CD14-positive monocyte (primary cell): ENCODE measurements at places on chromosomes 2 and 18.

- DNase-seq, result no peak
Measured at GRCh38 chr18:71115261-71115660, 826.4 kb downstream of the SOCS6 start.

GRCh38 chr2:11722292-11723060 is 24.0 kb upstream of the LPIN1 start:
- DNase-seq, result no peak

GRCh38 chr2:20025065-20025786 is 12.8 kb upstream of the MATN3 start:
- DNase-seq, result no peak

- no peak for DNase-seq
Measured at GRCh38 chr2:42224422-42225067, 55.4 kb downstream of the EML4 start.

- no peak for DNase-seq
Measured at GRCh38 chr2:44110444-44110843, 58.2 kb upstream of the PPM1B start.

GRCh38 chr2:120702061-120702460 is 33.6 kb upstream of the GLI2 start:
- no peak for DNase-seq

DNA sequence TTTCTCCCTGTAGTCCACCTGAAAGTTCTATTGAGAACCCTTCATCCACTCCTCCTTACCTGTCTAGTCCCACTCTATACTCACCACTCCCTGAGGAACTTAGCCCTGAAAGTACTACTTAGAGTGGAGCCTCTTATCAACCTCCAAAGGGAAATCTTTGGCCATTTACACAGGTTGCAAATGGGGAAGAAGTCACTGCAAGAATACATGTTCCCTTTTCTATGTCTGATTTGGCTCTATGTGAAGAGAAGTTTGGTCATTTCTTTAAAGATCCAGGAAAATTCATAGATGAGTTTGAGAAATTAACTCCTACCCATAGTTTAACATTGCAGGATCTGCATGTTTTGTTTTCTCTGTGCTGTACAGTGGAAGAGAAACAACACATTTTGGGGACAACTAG is 22.9 kb upstream of the MGAT4A start:
- no peak for DNase-seq

GRCh38 chr2:191048073-191048472 is 34.1 kb upstream of the STAT1 start:
- DNase-seq, result no peak

DNA sequence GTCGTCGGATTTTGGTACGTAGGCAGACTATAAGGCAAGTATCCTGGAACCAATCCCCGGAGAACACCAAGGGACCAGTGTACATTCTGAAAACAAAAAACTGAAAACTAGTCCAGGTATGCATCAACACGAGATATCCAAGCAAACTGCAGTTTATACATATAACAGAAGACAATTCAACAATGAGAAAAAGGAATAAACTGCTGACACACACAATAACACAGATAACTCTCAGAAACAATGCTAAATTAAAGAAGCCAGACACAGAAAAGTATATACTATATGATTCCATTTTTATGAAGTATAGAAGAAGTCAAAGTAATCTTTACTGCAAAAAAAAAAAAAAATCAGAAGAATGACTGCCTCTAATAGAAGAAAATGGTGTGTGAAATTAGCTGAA is 5.9 kb downstream of the ROCK2 start:
- no peak for DNase-seq

GRCh38 chr18:78822171-78822948 is 157.3 kb upstream of the SALL3 start:
- DNase-seq, result no peak

DNA sequence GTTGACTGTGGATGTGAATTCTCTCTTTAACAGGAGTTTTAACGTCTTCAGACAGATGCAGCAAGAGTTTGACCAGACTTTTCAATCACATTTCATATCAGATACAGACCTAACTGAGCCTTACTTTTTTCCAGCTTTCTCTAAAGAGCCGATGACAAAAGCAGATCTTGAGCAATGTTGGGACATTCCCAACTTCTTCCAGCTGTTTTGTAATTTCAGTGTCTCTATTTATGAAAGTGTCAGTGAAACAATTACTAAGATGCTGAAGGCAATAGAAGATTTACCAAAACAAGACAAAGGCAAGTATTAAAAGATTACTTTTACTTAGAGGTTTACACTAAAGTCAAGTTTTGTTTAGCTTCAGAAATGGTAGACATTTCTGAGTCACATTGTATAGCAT is 30.2 kb upstream of the TYMS start:
- DNase-seq, result no peak

DNA sequence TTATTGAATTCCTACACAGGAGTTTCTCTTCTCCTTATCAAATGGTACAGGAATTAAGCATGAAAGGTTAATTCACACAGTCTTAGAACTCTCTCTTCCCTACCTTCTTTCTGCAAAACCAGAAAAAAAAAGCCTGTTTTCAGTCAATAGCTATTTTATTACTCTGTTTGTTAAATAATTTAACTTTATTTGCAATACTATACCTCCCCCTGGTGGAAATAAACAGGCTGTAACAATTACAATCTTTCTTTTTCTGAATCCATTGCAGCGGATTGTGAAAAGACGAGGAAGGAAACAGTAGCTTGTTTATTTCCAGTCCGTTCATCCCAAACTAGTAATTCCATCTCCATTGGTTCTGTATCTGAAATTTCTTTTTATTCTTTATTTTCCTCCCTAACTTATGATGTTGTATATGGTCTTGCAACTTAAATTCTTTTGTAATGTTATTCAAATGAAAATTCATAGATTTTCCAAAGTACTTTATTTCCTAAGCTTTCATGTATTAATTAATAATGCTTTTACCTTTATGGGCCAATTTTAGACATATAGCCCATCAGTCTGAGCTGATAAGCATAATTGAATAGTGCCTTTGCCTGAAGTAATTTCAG is 165.2 kb downstream of the SH3BP4 start:
- no peak for DNase-seq

DNA sequence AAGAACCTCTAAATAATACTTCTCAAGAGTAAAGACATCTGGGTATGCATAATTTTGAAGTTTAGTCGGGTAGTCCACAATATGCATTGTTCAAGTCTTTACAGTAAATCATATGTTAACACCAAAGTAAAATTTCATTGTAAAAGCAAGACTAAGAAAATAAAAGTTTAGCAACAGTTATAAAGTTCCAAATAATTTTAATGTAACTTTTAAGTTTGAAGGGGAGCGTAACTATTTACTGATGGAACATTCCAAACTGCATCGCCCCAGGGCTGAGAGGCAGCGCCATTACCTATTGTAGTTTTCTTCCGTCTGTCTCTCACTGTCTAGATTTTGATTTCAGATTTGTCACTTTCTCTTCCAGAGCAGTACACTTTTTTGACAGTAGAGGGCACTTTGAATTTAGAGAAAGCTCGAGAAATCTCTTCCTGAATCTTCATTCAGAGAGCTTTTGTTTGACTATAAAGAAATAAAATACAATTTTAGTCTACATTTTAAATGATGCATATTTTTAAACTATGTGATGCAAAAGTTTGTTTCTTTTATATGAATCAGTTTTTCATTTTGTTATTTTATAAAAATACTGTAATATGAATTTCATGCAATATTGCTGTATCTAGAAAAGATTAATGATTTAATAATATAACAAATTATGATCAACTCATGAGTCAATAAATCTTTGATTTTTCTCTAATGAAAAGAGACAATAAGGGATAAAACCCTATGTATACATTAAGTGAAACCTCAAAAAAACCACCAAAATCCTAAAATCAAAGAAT is 389.8 kb downstream of the FIGN start:
- DNase-seq, result peak; percentile 20

- peak; percentile 35 for DNase-seq
Measured at GRCh38 chr18:3998698-3999333, 456.3 kb downstream of the DLGAP1 start.

DNA sequence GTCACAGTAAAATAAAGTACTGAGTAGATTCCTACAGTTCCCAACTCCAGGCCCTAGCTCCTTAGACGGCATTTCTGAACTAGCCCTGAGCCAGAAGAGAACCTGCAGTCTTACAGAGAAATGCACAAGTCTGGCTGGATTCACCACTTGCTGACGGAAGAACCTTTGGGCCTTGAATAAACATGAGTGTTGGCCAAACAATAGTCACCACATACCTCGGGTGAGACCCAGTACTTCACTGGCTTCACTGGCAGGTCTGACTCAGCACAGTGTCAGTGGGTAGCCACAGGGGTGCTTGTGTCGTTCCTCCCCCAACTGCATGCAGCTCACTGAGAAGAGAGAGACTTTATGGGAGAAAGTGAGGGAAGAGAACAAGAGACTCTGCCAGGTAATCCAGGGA is 88.9 kb downstream of the TMEM185B start:
- no peak for DNase-seq

- no peak for DNase-seq
Measured at GRCh38 chr2:112433932-112434730, 686 bp upstream of the RGPD8 start.

DNA sequence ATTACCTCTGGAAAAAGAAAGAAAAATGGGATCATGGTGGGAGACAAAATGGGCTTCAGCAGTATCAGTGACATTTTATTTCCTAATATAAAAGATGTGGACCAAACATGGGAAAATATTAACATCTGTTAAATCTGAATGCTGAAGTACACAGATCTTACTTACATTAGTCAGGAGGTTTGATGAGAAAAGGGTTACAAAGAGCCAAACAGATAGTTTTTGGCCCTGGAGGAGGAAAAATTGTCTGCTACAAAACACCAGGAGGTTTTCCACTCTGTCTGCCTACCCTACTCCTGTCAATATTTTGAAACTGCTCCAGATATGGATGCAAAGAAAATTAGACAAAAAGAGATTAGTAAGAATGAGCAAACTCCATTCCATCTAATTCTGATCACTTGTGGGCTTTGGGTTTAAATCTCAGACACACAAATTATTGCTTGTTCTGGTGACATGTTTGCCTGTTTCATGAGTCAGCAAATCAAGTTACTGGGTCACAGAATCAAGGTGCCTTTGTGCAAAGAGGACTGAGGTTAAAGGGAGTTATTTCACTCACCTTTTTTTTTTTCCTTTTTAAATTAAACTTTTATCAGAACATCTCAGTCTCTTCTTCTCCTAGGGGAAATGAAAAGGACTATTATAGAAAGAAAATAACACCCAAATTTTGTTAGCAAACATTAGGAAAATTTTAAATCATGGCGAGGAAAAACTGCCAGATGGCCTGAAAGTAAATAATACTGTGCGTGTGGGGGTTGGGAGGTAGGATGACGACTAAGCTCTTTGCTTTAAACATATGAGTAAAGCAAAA is 87.0 kb upstream of the SPATS2L start:
- DNase-seq, result no peak

- no peak for DNase-seq
Measured at GRCh38 chr2:160418398-160418765, 75.2 kb downstream of the RBMS1 start.

DNA sequence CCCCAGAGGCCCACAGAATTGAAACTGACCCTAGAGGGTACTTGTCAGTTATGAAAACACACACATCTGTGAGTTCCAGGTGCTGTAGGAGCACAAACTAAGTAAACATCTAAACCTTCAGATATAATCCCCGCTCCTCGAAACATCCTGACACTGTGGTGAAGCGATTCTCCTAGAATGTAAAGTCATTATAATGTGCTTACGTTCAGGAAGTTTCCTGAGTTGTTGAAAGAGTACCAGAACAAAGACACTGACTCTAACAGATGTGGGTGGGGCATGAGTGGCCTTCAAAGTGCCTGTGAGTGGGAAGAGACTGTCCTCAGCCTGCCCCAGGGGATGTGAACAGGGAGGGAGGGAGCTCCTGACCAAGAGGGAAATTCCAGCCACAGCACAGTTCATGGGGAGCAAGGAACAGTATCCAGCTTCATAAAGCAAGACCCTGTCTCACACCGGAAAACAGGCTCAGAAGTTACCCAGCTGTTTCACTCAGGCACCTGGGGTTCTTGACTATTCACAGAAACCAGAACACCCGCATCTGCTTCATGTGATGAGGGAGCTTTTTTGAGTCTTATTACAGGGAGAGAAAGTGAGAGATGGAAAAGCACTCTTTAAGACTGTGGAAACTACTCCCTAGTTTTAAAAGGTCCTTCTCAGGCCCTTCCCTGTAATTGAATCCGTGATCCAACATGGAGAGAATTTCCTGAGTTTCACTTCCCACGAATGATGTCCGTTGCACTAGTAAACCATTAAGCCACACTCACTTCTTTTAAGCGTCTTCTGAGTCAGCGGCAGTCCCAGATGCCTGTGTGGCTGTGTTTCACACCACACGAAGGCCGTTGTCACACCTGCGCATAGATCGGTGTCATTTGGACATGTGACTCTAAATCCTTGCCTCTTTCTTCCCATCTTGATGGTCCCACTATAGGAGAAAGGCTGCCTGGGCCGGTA is 88.6 kb upstream of the EML6 start:
- no peak for DNase-seq

GRCh38 chr2:159362816-159363251 is 76.3 kb upstream of the WDSUB1 start:
- DNase-seq, result peak; percentile 59

- no peak for DNase-seq
Measured at GRCh38 chr2:120502357-120502756, 156.4 kb downstream of the INHBB start.

DNA sequence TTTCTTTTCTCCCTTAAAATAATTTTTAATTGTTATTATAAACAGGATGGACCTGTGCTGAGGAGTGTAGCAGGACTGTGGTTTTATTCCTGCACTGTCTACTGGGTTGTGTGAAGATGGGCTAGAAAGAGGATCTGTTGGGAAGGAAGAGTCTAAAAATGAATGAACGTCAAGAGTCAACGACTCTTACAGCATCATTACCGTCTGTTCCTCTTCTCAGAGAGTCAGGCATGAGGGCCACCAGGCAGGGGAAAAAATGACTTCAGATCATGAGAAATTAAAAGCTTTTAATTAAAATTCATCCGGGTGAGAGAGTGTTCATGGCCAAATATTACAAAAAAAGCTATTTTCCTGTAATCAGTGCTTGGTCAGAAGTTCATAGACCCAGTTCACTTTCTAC is 32.6 kb downstream of the SRSF7 start:
- DNase-seq, result no peak

DNA sequence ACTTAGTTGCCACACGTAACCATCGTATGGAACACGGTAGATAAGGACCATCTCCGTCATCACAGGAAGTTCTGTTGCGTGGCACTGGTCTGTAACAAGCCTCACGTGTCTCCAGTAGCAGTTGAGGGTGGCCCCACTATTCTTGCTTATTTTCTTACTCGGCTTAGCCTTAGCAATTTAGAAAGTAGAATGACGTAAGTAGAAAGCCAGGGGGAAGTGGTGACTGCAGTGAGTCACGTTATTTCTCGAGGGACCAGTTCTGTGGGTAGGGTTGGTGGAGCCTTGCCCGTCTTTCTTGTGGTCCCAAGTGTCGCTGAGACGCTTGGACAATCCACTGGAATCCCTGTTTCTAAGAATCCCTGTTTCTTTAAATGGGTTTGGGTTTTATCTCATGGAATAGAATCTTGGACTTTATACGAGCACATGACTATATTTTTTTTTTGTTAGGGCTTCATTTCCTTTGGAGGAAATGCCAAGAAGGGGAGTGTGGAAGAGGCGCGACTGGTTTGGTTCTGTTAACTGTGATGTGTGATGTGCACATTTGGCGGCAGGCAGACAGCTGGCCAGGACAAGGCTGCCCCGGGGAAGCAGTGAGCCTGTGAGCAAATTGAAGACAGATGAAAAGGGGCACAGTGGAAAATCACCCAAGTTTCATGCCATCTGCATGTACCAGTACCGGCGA is 96.2 kb downstream of the CABLES1 start:
- DNase-seq, result peak; percentile 97
